ENCODE measurements at places on chromosomes 5 and 9.

GRCh38 chr5:137630972-137631370 is 104.9 kb downstream of the KLHL3 start:
- no peak for DNase-seq

DNA sequence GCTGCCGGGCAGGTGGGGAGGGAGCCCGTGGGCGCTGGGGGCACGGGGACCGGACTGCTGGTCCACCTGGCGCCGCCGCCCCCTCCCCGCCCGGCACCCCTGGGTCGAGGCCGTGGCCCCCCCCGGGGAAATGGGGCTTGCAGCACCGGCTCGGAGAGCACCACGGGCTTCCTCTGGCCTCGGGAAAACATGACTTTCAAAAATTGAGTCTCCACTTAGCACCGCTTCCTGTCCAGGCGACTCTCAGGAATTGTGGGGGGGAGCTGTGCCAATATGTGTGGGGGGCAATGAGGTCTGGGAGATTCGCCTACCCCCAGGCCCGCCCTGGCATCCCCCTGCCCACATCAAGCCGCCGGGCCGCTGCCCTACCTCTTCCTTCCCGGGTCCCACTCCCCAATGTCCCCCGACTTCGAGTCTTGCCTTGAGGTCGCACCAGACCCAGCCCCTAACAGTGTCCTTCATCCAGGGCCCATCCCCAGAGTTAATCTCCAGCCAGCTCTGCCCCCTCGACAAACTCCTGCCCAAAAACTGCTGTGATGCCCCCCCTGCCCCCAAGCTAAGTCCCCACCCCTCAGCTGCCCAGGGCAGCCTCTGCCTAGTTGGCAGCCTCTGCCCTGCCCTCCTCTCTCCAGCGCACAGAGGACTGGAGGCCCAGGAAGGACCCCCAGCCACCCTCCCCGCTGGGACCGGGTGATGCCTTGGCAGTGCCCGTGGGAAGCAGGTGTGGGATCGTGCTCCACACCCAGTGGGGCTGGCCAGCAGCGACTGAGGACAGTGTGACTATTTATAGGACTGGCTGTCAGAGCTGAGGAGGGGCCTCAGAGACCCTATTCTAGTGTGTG is 3.9 kb downstream of the EGFL7 start:
- peak; percentile 70 for DNase-seq

- no peak for DNase-seq
Observed at GRCh38 chr5:179204572-179204971, 140.7 kb downstream of the ADAMTS2 start.

- no peak for DNase-seq
Observed at GRCh38 chr5:41012318-41012717, 58.8 kb downstream of the MROH2B start.

- no peak for DNase-seq
Observed at GRCh38 chr9:27110181-27110580, 1.2 kb downstream of the TEK start.

DNA sequence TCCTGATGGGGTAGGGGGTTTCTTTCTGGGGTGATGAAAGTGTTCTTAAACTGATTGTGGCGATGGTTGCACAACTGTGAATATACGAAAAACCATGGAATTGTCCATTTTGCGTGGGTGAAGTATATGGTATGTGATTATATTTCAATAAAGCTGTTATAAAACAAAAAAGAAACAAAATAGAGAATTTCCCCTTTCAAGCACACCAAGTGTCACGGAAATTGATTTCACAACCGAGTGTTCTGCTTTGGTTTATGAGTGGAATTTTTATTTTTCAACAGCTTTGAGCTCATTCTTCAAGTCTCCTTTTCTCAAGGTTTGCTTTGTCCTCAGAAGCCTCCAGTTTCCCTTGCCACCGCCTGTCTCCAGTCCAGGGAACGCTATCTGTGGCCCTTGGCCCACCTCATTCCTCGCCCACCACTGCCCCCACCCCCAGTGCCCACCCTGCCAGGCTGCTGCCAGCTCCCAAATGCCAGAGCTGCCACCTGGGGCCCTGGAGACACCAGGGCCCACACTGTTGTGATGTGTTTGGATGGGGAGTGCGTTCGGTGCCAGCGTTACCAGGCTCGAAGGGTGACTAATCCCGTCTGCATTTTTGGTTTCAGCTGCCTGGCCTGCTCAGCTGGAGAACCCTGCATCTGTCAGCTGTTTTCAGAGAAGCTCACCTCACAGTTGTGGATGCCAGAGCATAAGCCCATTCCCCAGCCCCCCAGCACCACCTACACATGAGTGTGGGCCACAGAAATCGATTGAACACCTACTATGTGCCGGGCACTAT is 30.4 kb downstream of the DUSP1 start:
- peak; percentile 74 for DNase-seq

GRCh38 chr9:76585487-76586389 is 126.8 kb downstream of the GCNT1 start:
- no peak for DNase-seq

- DNase-seq = no peak
Observed at GRCh38 chr5:24823625-24824024, 178.8 kb upstream of the CDH10 start.

DNA sequence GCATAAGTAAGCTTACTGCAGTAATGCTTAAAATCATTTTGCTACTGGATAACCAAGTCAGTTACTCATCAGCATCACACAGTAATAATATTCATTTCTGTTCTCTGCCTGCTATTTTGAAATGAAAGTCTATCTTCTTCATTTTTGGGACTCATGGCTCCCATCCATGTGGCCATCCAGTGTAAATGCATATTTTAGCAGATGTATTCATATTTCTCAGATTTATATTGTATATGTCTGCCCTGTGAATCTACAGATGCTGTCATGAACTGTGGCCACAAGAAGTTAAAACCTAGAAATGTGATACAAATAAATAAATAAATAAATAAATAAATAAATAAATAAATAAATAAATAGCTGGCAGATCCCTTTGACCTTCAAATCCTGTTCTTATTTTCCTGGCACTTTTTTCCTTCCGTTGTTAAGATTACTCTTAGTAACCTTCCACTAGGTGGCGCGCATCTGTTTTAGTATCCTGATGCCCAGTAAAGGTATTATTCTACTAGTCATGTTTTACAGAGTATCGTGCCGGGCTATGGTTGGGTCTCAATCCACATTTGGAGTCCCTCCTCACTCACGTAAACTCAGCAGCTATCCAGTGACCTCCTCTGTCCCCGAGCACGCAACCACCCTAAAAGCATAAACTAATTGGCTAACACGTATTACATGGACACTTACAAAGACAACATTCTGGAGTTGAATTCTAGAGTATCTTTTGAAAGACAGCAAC is 79.2 kb upstream of the IL7R start:
- DNase-seq = peak; percentile 79

All from RKO (cell line).